Stimulated activated CD8-positive, alpha-beta memory T cell treated with anti-CD3 and anti-CD28 coated beads, Interleukin-4, amount 100 ng/mL, for 1 hour (primary cell): ENCODE measurements at places on chromosomes 12 and 14.

DNA sequence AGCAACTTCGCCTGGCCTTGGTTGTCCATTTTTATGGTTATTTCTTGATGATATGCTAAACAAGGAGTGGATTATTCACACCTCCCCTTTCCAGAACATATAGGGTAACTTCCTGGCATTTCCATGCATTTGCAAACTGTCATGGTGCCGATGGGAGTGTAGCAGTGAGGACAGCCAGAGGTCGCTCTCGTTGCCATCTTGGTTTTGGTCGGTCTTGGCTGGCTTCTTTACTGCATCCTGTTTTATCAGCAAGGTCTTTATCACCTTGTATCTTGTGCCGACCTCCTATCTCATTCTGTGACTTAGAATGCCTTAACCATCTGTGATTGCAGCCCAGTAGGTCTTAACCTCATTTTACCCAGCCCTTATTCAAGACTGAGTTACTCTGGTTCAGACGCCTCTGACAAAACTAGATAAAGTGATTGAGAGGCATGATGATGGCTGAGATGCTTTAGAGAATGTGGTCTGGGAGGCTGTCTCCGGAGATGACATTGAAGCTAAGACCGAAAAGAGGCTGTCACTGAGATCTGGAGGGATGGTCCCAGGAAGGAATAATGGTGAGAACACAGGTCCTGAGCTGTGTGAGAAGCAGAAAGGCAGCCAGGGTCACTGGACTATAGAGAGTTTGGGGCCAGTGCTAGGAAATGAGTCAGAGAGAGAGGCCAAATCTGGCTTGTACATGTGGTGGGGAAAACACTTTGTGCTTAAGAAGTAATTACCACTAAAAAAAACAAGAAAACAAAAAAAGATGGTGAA, 2.9 kb downstream of the GLT1D1 start:
- DNase-seq, result no peak

DNA sequence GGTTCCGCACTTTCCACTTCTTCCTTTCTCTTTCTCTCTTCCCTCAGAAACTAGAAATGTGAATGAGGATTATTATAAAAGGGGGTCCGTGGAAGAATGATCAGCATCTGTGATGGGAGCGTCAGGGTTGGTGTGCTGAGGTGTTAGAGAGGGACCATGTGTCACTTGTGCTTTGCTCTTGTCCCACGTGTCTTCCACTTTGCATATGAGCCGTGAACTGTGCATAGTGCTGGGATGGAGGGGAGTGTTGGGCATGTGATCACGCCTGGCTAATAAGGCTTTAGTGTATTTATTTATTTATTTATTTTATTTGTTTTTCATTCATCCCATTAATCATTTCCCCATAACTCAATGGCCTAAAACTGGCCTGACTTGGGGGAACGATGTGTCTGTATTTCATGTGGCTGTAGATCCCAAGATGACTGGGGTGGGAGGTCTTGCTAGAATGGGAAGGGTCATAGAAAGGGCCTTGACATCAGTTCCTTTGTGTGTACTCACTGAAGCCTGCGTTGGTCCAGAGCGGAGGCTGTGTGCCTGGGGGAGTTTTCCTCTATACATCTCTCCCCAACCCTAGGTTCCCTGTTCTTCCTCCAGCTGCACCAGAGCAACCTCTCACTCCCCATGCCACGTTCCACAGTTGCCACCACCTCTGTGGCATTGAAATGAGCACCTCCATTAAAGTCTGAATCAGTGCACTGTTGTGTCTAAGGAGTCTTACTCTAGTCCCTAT, 4.6 kb upstream of the ATN1 start:
- DNase-seq, result no peak

DNA sequence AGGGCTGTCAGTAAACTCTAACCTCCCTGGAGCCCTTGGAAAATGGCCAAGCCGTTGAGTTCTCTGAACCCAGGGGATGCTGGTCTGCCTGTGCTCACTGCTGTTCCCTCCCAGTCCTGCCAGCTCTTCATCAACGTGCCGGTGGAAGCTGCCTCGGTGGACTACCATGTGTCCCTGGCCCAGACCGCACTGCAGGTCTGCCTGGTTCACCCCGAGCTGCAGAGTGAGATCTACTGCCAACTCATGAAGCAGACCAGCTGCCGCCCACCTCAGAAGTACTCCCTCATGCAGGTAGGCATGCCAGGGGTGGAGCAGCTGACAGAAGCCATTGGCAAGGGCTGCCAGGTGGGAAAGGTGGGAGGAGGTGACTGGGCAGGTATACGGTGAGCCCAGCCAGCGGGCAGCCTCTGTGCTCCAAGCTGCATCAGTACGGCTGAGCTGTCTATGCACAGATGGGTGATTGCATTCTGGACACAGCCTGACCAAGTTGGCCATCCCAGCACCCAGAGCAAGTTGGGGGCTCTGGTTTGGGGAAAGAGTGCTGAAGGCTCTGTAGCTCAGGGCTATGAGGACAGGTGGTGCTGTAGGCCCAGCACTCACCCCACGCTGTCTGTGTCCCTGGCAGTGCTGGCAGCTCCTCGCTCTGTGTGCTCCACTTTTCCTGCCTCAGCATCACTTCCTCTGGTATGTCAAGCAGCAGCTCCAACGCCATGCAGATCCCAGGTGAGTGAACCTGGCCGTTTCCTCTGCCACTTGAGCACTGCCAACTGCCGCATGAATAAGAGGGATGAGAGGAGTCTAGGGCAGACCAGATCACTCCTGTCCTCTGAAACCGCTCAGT, 21.9 kb downstream of the PIGH start:
- no peak for DNase-seq

DNA sequence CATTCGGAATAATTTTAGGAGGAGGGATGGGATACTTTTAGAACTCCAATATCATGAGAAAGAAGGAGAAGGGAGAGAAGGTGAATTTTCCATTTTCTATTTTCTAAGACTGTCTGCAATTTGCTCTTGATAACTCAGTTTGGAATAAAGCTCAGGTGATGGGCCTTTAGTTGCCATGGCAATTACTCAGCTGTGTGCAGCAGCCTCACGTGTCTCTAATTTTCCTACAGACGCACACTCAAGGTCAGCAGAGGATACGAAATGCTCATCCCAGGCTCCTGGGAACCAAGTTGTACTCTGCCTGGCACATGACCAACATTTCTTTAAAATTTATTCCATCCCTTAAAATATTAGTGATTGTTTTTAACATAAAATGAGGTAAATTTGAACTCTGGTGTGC, 76.7 kb downstream of the TTC8 start:
- no peak for DNase-seq

DNA sequence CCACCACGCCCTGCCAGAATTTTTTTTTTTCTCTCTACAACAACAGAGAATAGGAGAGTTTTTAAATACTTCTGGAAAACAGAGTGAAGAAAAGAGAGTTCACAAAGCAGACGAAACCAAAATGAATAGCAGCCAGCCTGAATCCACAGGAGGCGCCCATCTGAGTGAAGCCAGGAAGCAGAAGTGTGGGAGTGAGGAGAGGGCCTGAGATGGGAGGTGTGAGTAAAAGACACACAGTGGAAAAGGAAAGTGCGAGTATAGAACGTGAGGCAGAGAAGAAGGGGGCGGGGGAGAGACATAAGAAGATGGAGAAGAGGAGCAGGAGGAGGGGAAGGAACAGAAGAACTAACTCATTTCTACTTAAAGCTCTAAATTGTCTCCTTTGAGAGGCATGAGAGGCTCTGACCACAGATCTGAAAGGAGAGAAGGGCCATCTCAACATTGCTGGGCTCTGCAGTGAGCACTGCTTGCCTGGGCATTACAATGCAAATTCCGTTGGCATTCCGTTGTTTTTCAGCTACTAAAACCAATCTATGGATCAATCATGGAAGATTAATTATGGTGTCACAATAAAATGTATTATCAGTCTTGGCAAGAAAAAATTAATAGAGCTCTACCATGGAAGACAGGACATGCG, 140.1 kb upstream of the CPSF6 start:
- no peak for DNase-seq

GRCh38 chr12:130444986-130445385, 107.3 kb downstream of the PIWIL1 start:
- no peak for DNase-seq

DNA sequence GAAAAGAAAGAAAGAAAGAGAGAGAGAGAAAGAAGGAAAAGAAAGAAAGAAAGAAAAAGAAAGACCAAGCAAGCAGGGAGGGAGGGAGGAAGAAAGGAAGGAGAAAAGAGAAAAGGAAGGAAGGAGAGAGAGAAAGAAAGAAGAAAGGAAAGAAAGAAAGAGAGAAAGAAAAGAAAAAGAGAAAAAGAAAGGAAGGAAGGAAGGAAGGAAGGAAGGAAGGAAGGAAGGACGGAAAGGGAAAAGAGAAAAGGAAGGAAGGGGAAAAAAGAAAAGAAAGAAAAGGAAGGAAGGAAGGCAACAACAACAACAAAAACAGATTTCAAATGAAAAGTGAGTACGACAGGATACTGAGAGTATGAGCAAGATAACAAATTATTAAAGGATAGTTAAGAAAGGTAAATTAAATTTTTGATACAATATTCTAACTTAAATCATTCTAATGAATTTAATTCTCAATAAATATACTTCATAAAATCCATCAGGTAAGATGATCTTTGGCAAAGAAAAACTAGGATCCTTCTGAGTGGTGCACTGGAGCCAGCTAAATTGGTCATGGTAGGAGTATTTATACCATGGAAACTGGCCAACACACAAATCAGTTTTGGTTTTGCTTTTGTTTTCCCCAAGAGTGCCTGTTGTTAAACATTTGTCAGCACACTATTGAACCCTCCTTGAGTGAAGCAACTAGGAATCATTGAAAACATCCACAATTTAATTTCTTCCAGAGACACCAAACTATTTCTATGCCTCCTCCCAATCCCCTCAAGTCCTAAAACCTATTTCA, 56.1 kb upstream of the DYRK2 start:
- no peak for DNase-seq

DNA sequence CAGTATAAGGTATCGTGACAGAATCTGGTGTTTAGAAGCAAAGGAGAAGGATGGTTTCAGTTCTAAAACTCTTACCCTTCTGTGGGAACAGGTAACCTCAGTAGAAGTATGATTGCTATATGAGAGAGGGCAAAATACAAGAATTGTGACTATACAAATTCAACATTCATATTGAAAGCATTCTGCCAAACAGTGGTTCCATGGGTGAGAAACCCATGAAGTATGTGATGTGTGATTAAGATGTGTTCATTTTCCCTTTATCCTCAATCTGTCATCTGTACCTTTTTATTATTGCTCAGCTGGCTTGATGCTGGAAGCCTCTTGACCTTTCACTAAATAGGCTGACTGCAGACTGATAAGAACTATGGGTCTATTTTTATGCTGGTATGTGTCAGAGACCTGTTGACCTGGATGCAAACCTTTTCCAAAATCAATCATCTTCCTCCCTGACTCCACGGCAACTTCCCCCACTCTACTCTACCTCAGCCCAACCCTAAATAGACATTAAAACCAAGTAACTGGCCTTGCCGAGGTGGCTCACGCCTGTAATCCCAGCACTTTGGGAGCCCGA, 109.6 kb downstream of the STXBP6 start:
- DNase-seq, result no peak

- no peak for DNase-seq
Observed at GRCh38 chr12:39368891-39369290, 74.0 kb downstream of the KIF21A start.

- no peak for DNase-seq
Observed at GRCh38 chr14:50839691-50840090, 8.7 kb upstream of the NIN start.

GRCh38 chr12:108650083-108650482, 16.4 kb upstream of the SELPLG start:
- no peak for DNase-seq

DNA sequence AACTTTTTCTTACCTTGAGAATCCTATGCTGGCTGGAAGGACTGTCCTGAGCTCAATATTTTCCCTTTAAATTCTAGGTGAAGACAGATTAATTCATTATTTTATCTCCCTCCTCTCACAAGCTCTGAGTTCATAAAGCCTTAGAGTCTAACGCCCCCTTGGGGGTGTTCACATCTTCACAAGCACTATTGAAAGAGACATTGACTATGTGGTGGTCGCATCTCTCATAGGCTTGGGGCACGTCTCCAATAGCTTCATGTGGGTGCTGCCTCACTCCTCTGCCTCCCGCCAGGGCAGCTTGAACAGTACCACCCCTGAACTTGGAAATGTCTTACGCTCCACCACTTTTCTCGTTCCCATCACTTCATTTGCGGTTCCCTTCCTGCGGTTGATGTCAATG, 106.2 kb downstream of the UNC79 start:
- no peak for DNase-seq

GRCh38 chr12:3752096-3752709, 706 bp downstream of the CRACR2A start:
- peak; percentile 29 for DNase-seq

GRCh38 chr12:92696216-92696615, 6.6 kb upstream of the PLEKHG7 start:
- no peak for DNase-seq

DNA sequence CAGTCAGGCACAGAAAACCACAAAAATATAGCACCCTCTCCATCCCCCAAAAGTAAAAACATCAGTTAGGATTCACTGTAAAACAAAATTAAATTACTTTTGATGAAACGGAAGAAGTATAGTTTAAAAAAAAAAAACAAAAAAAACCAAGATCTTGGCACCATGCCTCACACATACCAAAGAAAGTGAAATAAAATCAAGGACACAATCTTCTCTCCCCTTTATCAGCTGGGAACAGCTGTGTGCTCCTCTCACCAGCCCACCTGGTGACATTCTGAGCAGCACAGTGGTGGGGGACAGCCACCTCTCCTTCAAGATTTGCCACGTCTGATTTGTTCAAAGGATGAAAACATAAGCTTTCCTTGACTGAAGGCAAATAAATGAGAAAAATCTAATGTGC, 55.5 kb downstream of the ESR2 start:
- DNase-seq, result no peak

DNA sequence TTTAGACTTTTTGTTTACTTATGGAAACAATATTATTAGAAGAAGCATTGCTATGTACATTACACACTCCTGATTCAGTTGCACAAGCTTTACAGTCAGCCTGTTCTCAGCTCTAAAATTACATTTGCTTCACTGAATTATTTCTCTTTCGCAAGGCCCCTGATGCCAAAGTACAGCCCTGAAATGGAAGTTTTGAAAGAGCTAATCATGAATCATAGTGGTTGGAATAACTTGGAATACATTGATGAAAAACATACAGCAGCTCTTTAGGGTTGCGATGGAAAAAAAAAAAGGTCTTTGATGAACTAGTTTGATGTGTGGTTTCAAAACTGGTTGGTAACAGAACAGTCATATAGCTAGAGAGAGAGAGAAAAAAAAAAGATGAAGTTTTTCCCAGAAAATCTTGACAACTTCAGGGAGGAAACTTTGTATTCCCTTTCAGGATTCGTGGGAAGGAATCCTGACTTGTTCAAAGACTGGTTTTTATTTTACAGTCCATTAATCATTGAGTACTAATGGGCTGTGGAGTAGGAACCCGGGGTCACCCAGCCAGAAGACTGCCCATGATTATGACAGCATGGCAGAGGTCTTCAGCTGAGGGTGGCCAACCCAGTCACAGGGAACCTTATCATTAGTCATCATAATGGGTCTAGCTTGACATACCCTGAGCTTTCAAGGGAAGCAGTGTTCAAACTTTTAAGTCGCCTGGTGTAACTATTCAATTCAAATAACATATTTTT, 460.1 kb downstream of the NAV3 start:
- DNase-seq, result no peak
